ENCODE measurements at places on chromosomes 3 and 15.

GRCh38 chr3:9130345-9131305 is 118.8 kb downstream of the SRGAP3 start:
- DNase-seq = no peak

DNA sequence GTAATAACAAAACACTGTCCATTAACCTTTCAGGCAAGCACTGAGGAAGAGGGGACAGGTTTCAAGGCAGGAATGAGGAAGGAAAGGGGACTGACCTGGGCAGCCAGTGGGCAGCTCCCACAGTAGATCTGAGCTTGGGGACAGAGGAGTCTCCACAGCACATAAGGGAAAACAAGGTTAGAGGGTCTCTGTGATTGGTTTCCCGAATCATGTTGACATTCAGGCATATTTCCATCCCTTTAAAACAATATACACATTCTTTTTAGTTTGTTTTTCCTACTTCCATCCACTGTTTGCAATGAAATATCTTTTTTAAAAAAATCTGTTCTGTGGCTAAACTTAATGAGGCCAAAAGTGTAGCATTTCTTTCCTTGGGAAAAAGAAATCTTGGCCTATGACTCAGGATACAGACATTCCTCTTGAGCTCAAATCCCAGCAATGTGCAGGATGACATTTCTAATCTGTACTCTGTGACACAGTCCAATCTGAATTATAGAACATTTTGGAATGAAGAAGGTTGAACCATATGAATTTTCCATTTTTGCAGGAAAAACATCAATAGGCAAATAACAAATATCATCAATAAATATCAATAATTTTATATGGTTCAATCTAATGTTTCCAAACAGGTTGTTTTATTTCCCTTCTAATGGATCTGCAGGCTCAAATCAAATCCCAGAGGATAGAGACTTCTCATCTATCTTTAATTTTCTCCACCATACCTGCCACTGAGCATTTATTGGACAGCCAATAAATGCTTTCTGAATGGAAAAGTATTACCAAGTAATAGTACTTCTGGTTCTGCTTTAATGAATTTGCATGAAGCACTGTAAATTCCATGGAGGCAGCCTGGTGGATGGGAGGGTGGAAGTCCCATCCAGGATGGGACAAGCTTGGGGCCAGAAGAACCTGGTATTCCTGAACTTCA is 54.1 kb downstream of the ITGB5 start:
- no peak for DNase-seq

DNA sequence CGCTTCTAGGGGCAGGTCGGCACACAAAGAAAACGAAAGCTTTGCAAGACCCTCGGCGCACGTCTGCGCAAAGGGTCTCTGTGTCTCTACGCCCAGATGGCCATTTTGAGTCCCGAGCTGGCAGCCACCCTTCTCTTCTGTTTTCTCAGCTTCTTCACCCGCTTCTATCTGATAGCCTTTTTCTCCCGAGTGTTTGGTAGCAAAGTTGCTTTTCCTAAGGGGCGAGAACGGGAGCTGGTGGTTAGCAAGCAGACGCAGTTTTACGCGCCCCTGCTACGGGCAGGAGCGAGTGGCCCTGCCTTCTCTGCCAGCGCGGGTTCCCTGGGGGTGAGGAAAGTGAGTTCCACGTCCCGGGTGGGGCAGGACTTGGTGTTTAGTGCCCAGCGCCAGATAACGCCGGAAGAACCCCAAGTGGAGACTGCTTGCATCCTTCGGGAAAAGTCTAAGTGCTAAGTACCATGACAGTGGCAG is 2.9 kb upstream of the MKRN2 start:
- no peak for DNase-seq

DNA sequence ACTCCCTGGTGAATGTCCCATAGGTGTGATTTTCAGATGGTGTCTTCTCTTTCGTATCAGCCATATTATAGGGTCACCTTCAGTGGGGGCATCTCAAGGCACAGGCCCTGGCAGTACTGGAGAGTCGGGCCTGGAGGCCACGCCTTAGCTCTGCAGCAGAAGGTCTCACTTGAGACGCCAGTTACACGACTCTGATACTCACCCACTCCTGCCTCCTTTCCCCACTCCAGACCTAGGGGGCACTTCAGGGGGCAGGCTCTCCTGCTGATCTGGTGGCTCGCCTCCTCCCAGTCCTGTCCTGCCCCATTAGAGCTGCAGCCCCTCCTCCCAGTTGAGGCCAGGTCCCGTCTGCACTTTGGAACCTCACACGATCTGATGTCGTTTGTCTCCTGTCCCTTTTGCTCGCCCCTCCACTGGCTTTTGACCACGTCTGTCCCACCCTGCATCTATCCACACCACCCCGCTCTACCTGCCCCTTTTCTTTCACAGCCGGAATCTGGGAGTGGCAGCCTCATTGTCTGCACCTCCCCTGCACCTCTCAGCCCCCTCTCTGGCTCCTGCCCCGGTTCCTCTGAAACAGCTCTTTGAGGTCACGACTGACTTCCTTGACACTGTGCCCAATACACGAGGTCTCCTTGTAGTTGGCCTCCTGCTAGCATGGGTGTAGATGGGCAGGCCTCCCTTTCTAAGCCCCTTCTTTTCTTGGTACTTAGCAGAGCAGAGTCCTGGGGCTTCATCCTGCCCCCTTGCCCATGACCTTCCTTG is 181.9 kb downstream of the NSMCE3 start:
- DNase-seq = no peak

DNA sequence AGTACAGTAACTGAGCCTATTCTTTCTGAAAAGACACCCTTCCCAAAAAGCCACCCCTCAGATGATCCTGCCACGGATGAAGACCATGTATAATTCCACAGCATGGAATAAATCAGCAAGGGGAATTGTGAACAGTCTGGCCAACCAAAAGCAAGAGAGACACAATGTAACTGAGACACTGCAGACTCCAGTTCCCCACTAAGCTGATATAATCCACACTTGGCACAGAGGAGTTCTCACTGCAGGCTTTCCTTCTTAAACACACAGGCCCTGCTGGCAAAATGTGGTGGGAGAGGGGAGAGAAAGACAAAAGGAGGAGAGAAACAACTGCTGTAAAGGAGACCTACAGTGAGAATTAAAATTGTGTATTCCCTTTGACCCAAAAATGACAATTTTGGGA is 12.7 kb downstream of the GPR156 start:
- no peak for DNase-seq

DNA sequence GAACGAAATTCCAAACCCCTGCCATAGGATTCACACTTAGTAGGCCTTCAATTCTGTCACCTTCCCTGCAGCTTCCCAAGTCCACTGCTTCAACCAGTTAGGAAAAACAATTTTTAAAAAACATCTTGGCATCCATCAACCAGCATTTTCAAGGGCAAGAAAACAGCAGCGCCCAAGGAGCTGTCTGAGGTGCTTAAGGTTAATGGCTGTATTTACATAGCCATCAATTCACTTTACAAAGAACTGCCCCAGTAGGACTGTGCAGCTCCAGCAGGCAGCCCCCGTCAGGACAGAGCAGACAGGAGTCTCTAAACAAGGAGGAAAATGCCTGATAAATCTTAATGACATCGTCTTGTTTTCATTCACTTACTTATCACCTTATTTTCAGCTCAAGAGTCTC is 13.3 kb downstream of the TAFA4 start:
- DNase-seq = no peak

DNA sequence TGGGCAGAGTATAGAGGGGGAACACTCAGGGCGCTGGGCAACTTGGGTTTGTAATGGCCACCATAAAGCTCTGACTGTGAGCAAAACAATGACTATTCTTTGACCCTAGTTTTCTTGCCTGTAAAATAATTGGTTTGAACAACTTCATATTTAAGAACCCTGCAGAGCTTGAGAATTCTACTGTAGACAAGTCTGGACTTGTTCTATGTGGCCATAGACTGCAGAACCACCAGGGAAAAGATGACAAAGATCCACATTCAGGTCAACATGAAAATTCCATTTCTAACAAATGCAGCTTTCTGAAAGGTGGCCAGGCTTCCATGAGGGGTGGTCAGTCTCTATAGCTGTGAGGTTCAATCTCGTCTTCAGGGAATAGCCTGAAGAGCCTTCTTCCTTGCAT is 239.4 kb upstream of the LRRN1 start:
- DNase-seq = no peak
